ENCODE measurements at places on chromosomes 11 and 22. TPM values are rescaled to one million over a fixed set of nuclear protein-coding genes. Genes with fewer than 3 reads are reported as not detected.

- no peaks in the 10 kb centered on the region for H3K36me3 ChIP-seq
- no peak for DNase-seq
- H3K4me1 ChIP-seq = no peaks in the 10 kb centered on the region
- H3K27me3 ChIP-seq = no peaks in the 10 kb centered on the region
Measured at GRCh38 chr22:35016909-35017308, 49.0 kb upstream of the ISX start.

GRCh38 chr11:121793291-121793690, 322.7 kb downstream of the BLID start:
- no peaks in the 10 kb centered on the region for H3K36me3 ChIP-seq
- H3K27me3 ChIP-seq = no peaks in the 10 kb centered on the region
- no peak overlapping the region for H3K27ac ChIP-seq
- DNase-seq = no peak
- no peaks in the 10 kb centered on the region for H3K4me1 ChIP-seq

- no peak for DNase-seq
- no peaks in the 10 kb centered on the region for H3K36me3 ChIP-seq
- H3K27ac ChIP-seq = no peak overlapping the region
- no peak overlapping the region for H3K4me3 ChIP-seq
- H3K4me1 ChIP-seq = no peaks in the 10 kb centered on the region
Measured at GRCh38 chr11:57574061-57574460, 6.6 kb upstream of the UBE2L6 start.

DNA sequence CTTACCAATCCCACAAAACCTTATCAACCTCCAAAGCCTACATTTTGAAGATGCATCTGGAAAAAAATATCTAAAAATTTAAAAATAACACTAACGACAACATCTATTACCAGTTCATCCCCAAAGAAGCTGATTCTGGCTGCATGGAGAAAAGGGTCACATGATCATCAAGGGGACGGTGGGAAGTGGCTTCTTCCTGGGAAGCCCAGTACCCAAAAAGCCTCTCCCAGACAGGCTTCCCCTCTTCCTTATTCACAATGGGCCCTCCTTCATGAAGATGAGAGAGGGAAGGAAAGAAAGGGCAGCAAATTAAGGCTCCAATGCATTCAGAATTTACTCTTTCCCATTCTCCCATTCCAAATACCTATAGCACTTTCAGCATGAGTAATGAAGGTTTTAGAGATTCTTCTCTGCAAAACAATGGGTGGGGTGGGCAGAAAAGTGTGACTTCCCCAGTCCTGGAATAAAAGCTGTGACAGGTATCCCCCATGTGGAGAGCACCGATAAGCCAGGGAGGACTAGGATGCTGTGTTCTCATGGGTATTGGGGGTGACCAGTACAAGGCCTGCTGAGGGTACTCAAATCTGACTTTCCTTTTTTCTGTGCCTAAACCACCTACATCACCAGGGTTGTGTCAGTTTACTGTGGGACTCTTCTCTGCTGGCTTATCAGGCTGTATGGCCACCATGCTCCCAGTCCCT, 88.2 kb downstream of the SIK3 start:
- no peaks in the 10 kb centered on the region for H3K27me3 ChIP-seq
- peaks cover 12% of the 10 kb centered on the region for H3K4me1 ChIP-seq
- peak overlapping the region; percentile 5 for H3K4me3 ChIP-seq
- no peak for DNase-seq
- no peak overlapping the region for H3K27ac ChIP-seq

Gene PANX2
- total RNA-seq = 2.8 TPM

Gene H19
- total RNA-seq = 0.70 TPM

Gene LGALS12
- total RNA-seq = not detected

Gene HTR3A
- not detected for total RNA-seq

Gene ROBO4
- total RNA-seq = 0.25 TPM
